HL-60 (cell line): ENCODE measurements at places on chromosomes 16 and 17.
A peak's percentile ranks its signal among the peaks of the same experiment; 100 is the strongest.

GRCh38 chr17:77235370-77235941 is 94.7 kb downstream of the SEC14L1 start:
- DNase-seq = no peak

DNA sequence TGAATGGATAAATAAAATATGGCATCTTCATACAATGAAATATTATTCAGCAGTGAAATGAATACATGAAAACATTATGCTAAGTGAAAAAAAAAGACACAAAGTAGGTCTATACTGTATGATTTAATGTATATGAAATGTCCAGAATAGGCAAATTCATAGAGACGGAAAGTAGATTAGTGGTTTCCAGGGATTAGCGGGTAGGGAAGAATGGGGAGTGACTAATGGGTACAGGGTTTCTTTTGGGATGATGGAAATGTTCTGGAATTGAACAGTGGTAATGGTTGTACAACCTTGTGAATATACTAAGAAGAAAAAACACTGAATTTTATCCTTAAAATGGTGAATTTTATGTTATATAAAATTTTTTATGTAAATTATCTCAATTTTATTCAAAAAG is 8.5 kb upstream of the MYCBPAP start:
- DNase-seq = no peak

- peak; percentile 13 for DNase-seq
These were observed 415.1 kb downstream of the NPIPA8 start for GRCh38 chr16:17921357-17921978.

- DNase-seq = no peak
These were observed 9.2 kb upstream of the WFIKKN1 start for GRCh38 chr16:621526-622105.

- no peak for DNase-seq
These were observed 6.1 kb downstream of the MINK1 start for GRCh38 chr17:4839221-4839620.

DNA sequence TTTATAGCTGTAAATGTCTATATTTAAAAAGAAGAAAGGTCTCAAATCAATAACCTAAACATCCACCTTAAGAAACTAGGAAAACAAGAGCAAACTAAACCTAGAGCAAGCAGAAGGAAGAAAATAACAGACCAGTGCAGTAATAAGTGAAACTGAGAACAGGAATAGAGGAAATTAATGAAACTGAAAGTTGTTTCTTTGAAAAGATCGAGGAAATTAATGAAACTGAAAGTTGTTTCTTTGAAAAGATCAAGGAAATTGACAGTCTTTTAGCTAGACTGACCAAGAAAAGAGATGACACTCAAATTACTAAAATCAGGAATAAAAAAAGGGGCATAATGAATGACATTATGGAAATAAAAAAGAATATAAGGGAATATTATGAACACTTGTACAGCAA is 46.4 kb downstream of the SLFN5 start:
- DNase-seq = no peak

- no peak for DNase-seq
These were observed 374.4 kb downstream of the SNX29 start for GRCh38 chr16:12350945-12351344.

GRCh38 chr17:30300818-30301217 is 9.1 kb upstream of the BLMH start:
- no peak for DNase-seq

- no peak for DNase-seq
These were observed 12.6 kb downstream of the CA7 start for GRCh38 chr16:66856801-66857200.

DNA sequence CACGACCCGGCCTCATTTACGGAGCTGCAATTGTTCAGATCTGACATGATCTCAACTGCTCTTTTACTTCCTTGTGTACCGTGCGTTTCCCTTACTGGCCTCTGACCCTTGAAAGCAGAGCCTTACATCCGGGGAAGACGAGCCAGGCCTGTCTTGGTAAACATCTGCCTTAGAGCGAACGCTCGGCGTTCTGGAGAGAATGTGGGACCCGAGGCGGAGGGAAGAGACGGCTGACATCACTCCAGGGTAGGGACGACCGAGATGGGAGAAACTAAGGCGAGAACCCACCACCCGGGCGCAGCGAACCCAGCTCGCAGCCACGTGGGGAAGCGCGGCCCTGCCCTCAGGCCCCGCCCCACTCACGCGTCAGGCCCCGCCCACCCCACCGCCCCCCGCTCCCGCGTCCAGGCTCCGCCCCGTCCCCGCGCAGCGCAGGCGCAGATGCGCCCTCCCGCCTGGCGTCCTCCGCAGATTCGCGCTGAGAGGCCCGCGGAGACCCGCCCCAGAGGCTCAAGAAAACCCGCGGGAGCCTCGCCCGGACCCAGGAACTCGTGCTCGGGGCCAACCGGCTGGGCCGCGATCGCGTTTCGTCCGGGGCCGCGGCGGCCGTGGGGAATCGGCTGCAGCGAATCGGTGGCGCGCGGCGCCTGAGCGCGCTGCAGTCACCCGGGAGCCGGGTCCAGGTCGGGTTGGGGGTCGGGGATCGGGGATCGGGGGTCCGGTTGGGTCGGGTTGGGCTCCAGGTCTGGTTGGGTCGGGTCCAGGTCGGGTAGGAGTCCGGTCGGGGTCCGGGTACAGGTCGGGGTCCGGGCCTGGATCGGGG is at the start of gene TELO2:
TSS of gene TELO2 (plus strand) at position 438 of the 823 bp plus-strand sequence. CDS start 922 bp downstream, outside the sequence.
- peak; percentile 78 for DNase-seq

DNA sequence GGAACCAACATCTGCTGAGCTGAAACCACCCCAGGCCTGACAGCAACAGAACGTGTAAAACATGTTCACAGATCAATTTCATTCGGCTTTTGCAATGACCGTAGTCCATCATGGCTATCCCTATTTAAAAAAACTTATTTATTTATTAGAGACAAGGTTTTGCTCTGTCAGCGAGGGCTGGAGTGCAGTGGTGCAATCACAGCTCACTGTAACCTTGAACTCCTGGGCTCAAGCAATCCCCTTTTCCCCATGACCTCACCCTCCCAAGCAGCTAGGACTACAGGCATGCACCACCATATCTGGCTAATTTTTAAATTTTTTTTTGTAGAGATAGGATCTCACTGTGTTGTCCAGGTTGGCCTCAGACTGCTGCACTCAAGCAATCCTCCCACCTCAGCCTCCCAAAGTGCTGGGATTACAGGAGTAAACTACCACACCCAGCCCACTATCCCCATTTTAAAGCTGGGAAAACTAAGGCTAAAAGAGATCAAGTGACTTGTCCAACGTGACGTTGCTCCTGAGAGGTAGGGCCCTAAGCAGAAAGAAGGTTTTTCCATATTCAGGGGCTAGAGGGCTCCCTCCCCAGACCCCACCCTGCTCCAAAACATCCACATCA is 77.7 kb downstream of the MYH11 start:
- no peak for DNase-seq

GRCh38 chr17:48598736-48599135 is 5.2 kb upstream of the HOXB5 start:
- DNase-seq = no peak

DNA sequence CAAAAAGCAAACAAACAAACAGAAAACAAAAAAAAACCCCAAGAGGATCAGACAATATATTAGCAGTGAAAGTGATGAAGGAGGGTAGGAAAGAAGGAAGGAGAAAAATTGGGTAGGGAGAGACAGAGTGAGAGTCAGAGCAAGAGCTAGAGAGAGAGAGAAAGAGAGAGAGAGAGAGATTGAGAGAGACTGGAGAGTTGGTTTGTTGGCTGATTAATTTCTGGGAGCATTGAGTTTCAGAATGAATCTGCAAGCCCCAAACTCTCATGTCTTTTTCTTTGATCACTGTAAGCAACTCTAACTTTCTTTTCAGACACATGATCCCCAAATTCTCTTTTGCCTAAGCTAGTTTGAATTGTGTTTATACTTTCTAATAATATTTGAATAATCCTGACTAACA is 388.1 kb downstream of the SHISA9 start:
- no peak for DNase-seq

GRCh38 chr17:77125432-77125901 is 15.3 kb upstream of the SEC14L1 start:
- DNase-seq = no peak
